Left ventricle myocardium superior (tissue), 1 donor: ENCODE measurements at places on chromosomes 16 and 17. TPM values are rescaled to one million over a fixed set of nuclear protein-coding genes. Genes with fewer than 3 reads are reported as not detected.

- DNase-seq: peak; percentile 44
Measured at GRCh38 chr16:66399930-66400329, 27.2 kb upstream of the BEAN1 start.

DNA sequence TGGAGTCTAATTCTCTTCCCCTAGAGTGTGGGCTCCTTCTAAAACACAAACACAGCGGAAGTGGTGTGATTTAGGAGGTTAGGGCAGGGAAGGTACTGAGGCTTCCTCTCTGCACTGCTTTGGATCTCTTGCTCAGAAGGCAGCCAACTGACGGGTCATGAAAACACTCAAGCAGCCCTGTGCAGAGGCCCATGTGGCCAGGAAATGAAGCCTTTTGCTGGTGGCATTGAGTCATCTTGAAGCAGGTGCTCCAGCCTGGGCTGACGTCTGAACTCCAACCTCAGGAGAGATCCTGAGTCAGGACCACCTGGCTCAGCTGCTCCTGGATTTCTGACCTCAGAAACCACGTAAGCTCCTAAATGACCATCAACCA lies 72.9 kb downstream of the MRM1 start:
- DNase-seq: no peak

DNA sequence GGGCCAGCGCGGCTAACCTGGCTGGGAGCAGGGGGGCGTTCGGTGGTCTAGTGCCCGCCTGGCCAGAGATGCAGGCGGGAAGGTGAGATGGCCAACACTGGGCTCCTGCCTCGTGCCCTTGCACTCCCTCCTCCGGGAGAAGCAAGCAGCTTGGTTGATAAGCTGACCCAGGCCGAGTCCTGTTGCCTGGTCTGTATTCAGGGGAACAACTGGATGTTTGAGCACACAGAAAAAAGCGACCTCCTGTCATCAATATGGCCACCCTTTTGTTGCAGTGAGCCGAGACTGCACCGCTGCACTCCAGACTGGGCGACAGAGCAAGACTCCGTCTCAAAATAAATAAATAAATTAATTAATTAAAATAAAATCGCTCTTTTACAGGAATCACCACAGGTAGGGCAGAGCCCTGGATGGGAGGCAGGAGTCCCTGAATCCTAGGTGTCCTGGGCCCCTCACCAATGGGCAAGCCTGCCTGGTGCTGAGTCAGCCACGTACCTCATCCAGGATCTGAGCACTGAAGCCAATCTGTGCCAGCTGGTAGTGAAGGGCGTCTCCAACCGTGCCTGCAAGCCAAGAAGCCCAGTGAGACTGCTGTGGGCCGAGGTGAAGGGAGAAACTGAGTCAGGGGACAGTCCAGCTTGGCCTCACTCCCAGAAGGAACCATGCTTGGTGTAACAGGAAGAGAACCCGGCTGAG lies 31.8 kb downstream of the HASPIN start:
- DNase-seq: no peak

DNA sequence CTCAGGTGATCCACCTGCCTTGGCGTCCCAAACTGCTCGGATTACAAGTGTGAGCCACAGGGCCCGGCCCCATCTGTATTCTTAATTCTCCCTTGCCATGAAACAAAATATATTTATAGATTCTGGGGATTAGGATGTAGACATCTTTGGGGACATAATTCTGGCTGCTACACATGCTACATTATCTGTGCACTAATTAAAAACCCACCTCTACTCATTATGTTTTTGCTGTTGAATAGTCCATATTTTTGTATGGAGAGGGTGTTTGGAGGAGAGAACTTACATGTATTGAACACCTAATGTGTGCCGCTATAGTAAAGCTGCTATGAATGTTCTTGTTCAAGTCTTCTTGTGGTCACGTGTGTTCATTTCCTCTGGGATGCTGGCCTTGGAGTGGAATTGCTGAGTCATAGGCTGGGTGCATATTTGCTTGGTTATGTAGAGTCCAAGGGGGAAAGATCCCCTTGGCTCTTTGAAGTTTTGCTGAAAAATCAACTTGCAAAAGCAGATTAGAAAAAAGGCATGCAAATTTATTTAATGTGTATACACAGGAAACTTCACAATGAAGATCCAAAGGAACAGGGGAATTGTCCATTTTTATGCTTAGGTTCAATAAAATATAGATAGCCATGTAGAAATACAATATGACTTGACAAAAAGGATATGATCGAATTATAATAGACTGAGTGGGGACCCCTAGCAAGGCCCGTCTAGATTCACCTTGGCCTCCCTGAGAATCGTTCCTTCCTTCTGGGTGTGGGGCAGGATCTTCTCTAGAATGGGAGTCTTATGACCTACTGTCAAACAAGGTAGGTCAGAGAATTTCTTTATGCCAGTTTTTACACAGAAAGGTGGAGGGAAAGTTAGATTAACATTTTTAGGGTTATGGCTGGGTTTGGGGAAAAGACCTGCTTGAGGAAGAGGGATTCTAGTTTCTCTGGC lies 42.1 kb upstream of the GPRC5B start:
- no peak for DNase-seq

DNA sequence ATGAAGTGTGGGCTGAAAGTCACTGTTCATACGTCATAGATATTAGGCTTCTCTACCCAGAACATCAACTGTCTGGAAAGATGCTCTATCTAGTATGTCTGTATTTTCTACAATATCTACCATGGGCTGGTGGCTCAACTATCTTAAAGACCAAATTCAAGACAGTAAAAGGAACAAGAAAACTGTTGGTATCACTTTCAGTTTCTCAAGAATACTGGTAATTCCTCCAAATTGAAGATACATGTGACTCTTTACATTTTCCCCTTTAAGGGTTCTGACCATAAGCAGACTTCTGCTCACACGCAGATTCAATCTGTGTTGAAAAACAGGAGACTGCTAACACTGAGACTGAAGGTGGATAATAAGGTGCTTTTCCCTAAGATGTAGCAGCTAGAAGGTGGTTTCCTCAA lies 24.2 kb downstream of the XPO6 start:
- no peak for DNase-seq

DNA sequence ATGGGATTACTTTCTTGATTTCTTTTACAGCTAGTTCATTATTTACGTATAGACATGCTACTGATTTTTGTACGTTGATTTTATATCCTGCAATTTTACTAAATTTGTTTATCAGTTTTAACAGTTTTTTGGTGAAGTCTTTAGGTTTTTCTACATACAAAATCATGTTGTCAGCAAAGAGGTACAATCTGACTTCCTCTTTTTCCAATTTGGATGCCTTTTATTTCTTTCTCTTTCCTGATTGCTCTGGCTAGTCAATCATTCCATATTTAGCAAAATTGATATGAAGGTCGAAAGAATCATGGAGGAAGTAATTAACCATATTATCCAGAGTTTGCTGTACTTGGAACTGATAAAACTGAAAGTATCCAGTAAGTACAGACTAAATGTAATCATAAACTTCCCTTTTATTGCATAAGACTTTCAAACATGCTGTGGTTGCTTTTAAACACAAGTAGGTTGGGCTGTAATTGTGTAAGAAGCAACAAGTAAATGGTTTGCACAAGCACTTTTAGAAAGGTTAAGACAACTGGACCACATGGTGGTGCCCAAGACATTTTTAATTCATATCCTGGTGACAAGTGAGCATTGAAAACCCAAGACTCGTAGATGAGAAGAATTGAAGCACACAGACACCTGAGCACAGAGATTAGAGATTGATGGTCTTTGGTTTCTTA lies 8.4 kb downstream of the GDE1 start:
- DNase-seq: no peak

- no peak for DNase-seq
Measured at GRCh38 chr17:56771975-56772374, 61.7 kb downstream of the C17orf67 start.

DNA sequence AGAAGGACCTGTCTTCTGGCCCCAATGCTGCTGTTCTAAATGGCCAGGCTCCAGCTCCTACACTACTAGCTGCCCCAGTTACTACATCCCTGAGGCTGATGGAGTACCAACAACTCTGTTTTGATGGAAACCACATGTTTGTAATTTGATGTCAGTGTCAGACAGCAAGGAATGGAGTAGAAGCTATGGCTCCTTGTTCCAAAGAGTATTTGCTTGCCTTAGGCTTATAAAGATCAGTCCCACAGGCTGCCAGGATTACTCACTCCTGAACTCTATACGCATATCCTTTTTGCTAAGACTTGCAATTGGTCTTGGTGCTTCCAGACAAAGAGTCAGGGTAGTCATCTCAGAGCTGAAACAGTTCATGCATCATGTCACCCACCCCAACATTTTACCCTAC lies 139.6 kb downstream of the HS3ST3A1 start:
- DNase-seq: no peak

Gene CCDC102A
- 13.2 TPM for total RNA-seq

Gene WDR90
- total RNA-seq: 10.9 TPM

Gene CMTM2
- total RNA-seq: not detected

Gene MIEF2
- 32.2 TPM for total RNA-seq

Gene EFCAB5
- 0.35 TPM for total RNA-seq

Gene SAMD14
- 1.2 TPM for total RNA-seq

Gene HSF4
- 71.0 TPM for total RNA-seq
